ENCODE measurements at places on chromosomes 7 and 10.

GRCh38 chr7:98223898-98224700 is 12.9 kb downstream of the BHLHA15 start:
- no peak for DNase-seq

GRCh38 chr10:124374535-124375352 is 44.0 kb downstream of the OAT start:
- DNase-seq = no peak

- DNase-seq = no peak
Measured at GRCh38 chr10:69897432-69897831, 95.7 kb downstream of the COL13A1 start.

GRCh38 chr7:131203291-131203976 is 124.2 kb upstream of the MKLN1 start:
- no peak for DNase-seq
